Activated naive CD4-positive, alpha-beta T cell treated with anti-CD3 and anti-CD28 coated beads, Interleukin-2, amount 10 ng/mL, durations not matched to agents 7 days and 5 days (primary cell): ENCODE measurements at places on chromosomes 6 and 20.
A peak's percentile ranks its signal among the peaks of the same experiment; 100 is the strongest.

DNA sequence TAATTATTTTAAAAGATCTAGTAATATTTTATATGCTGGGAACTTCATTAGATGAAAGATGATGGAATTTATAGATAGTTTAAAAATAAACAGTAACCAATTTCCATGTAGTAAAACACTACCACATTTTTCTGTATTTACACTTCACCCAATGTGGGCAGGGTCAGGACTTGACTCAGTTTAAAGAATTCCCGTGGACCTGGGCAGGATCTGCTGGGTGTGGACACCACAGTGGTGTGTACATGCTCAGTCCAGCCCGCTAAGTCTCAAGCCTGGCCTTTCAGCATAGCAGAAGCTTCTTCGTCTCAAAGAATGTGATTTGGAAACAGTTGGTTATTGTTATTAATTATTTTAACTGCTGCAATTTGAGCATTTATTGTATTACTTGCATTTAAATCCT, 364.2 kb downstream of the SYNE1 start:
- no peak overlapping the region for H3K27ac ChIP-seq
- no peak for DNase-seq
- no peak overlapping the region for H3K4me3 ChIP-seq

GRCh38 chr6:95417856-95418255, 159.5 kb upstream of the MANEA start:
- no peak overlapping the region for H3K27ac ChIP-seq
- DNase-seq, result no peak
- H3K4me1 ChIP-seq, result no peaks in the 10 kb centered on the region

DNA sequence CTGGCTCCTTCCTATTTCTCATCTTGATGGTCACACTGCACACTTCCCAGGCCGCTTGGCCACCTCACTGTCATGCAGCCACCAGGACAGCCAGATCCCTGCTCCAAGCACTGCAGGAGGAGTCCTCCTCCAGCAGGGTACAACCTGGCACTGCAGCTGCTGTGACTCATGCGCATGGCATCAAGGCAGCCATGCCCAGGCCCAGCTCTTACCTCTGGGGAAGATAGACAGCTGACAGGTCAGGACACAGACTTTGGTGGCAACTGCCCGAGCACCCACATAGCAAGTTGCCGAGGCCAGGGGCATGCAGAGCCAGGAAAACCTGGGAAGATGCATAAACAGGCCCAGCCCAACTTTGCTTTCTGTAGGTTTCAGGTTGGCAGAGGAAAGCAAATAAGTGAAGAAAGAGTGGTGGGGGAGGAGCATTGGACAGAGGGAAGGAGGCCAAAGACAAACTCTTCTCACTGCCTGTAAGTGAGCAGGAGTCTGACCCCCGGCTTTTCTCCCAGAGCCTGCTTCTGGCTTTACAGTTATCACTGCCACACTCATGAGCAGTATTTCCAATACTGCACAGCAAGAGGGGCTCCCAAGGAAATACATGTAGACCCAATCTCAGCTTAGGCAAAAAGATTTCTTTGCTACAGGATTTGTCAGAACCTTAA, 38.8 kb downstream of the SLC22A3 start:
- peaks cover 18% of the 10 kb centered on the region for H3K27me3 ChIP-seq
- no peak overlapping the region for H3K27ac ChIP-seq
- H3K4me1 ChIP-seq, result no peaks in the 10 kb centered on the region

DNA sequence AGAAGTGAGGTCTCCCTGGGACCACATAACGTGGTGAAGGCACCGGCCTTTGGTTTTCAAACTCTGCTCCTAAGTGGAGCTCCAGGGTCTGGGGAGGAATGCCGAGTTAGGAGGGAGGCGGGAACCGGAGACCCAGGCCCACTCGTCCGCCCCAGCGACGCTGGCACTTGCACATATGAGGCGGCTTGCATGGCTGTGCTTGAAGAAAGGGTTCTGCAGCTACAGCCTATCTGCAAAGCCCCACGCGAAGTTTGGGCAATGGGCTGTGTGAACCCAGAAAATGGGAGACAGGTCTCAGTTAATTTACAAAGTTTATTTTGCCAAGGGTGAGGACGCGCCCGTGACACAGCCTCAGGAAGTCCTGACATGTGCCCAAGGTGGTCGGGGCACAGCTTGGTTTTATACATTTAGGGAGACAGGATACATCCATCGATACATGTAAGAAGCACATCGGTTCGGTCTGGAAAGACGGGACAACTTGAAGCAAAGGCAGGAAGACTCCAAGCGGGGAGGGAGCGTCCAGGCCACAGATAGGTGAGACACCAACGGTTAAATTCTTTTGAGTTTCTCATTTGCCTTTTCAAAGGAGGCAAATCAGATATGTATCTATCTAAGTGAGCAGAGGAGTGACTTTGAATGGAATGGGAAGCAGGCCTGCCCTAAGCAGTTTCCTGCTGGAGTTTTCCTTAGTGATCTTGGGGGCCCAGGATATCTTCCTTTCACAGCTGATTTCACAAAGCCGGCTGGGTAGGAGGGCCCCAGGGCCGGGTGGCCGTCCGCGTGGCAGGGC, 782 bp upstream of the PCMTD2 start:
- H3K36me3 ChIP-seq, result peaks cover 8% of the 10 kb centered on the region
- peaks cover 42% of the 10 kb centered on the region for H3K4me1 ChIP-seq
- H3K27me3 ChIP-seq, result peaks cover 12% of the 10 kb centered on the region
- peak overlapping the region; percentile 79 for H3K27ac ChIP-seq
- no peak for DNase-seq

DNA sequence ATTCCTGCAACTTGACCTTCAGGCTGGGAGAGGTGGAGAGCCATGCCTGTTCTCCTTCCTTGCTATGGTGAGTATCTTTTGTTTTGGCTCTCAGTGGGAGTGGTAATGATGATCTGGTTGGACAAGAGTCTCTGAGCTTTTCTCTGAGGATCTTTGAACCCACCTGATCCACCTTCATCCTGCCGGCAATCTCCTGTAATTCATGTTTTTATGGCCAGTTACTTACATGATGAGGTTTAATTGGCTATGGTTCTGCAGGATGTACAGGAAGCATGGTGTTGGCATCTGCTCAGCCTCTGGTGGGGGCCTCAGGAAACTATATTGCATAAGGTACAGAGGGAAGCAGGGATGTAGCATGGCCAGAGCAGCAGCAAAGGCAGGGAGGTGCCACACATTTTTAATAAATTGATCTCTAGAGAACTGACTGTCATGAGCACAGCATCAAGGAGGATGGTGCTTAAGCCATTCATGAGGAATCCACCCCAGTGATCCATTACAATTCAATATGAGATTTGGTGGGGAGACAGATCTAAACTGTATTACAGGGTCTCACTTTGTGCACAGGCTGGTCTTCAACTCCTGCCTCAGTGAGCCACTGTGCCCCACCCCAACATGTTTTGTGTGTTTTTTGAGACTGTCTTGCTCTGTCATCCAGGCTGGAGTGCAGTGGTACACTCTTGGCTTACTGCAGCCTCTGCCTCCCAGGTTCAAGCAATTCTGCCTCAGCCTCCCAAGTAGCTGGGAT, 10.0 kb downstream of the HSPA1B start:
- H3K27ac ChIP-seq, result peak overlapping the region; percentile 94
- no peaks in the 10 kb centered on the region for H3K27me3 ChIP-seq
- H3K4me1 ChIP-seq, result peaks cover 58% of the 10 kb centered on the region
- H3K36me3 ChIP-seq, result peaks cover 50% of the 10 kb centered on the region
- peak overlapping the region; percentile 98 for H3K4me3 ChIP-seq
- DNase-seq, result no peak

GRCh38 chr6:48835421-48835958, 627.6 kb downstream of the MMUT start:
- no peaks in the 10 kb centered on the region for H3K27me3 ChIP-seq
- no peaks in the 10 kb centered on the region for H3K36me3 ChIP-seq
- H3K4me3 ChIP-seq, result no peak overlapping the region
- H3K4me1 ChIP-seq, result no peaks in the 10 kb centered on the region
- DNase-seq, result no peak

GRCh38 chr6:151959086-151959485, 151.6 kb downstream of the ESR1 start:
- peaks cover 31% of the 10 kb centered on the region for H3K27me3 ChIP-seq
- H3K36me3 ChIP-seq, result no peaks in the 10 kb centered on the region
- DNase-seq, result no peak
- H3K4me3 ChIP-seq, result no peak overlapping the region

DNA sequence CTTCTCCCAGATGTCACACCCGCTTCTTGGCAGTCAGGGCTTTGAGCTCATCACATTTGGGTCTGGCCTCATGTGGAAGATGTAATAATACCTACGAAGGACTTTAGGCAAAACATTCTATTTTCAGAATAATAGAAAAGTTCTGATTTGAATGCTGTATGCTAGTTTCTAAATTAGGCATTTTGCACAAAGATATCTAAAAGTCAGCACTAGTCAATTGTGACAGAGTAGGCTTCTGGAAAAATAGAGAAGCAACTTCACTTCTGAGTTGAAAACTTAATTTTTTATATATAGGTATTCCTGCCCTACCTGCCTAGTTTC, 38.3 kb upstream of the CD2AP start:
- H3K36me3 ChIP-seq, result no peaks in the 10 kb centered on the region
- no peaks in the 10 kb centered on the region for H3K4me1 ChIP-seq
- H3K27ac ChIP-seq, result no peak overlapping the region
- no peak overlapping the region for H3K4me3 ChIP-seq
- no peak for DNase-seq

- no peak overlapping the region for H3K4me3 ChIP-seq
- H3K27ac ChIP-seq, result no peak overlapping the region
- DNase-seq, result no peak
- no peaks in the 10 kb centered on the region for H3K4me1 ChIP-seq
- peaks cover 3% of the 10 kb centered on the region for H3K36me3 ChIP-seq
Measured at GRCh38 chr6:130412556-130413290, 46.9 kb downstream of the TMEM200A start.

- H3K4me3 ChIP-seq, result no peak overlapping the region
- no peaks in the 10 kb centered on the region for H3K4me1 ChIP-seq
- peaks cover 37% of the 10 kb centered on the region for H3K27me3 ChIP-seq
- no peak overlapping the region for H3K27ac ChIP-seq
Measured at GRCh38 chr20:17493173-17493572, 38.0 kb downstream of the BFSP1 start.

DNA sequence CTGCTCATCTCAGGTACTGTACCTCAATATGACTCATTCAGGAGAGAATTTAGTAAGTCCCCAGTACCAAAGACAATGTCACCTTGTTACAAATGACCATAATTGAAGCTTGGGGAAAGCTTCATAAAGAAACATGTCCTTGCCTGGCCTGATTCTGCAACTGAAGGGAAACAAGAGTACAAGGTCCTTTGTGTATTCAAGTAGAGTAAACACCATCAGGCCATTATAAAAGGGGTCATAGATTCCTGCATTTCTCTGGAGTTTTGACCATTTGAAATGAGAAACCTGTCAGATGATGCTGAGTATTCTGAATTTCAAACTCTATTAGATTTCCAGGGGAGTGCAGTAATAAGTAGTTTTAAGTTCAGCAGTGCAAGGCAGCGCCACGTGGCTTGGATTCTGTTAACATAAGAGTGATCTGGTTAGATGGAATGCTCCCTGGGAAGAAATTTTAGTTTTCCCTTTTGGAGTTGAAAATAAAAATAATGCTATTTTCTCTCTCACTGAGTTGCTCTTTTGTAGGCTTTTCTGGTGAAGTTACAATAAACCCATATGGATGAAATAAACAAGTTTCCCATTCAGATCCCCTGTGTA, 1054.3 kb downstream of the EPHA7 start:
- no peaks in the 10 kb centered on the region for H3K27me3 ChIP-seq
- no peaks in the 10 kb centered on the region for H3K36me3 ChIP-seq
- H3K4me1 ChIP-seq, result no peaks in the 10 kb centered on the region
- no peak overlapping the region for H3K27ac ChIP-seq

GRCh38 chr20:5973172-5973571, 22.7 kb downstream of the MCM8 start:
- no peaks in the 10 kb centered on the region for H3K4me1 ChIP-seq
- no peak overlapping the region for H3K27ac ChIP-seq
- H3K36me3 ChIP-seq, result peaks cover 19% of the 10 kb centered on the region

DNA sequence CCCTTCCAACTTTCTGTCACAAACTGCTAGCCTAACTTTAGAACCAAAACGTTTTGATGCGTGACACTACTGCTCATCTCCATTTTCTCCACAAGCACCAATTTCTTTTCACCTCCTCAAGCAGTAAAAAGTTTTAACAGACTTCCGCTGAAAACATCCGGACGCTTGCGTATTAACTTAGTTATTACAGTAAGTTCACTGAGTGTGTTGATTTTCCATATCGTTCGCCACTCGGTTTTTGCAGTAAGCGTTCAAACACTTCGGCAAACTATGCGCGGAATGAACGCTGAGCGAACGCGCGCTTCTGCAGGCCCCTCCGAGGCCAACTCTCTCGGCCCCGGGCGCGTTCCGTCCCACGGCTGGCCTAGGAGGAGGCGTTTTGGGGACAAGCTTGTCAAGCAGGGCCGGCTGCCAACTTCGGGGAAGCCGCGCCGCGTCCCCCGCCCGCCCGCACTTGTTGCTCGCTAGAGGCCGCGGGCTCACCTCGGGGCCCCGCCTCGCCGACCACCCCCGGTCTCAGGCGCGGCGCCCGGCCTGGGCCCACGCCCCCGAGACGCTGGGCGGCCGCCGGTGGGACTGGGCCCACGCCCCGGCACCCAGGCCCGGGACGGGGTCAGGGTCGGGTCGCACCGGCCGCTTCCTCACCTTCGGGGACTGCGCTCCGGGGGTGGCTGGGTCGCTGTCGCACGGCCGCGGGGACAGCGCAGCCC, 945 bp downstream of the PHF10 start:
- peaks cover 52% of the 10 kb centered on the region for H3K4me1 ChIP-seq
- peak overlapping the region; percentile 93 for H3K27ac ChIP-seq
- H3K4me3 ChIP-seq, result peak overlapping the region; percentile 80
- peak; percentile 71 for DNase-seq
- peaks cover 7% of the 10 kb centered on the region for H3K27me3 ChIP-seq
- peaks cover 15% of the 10 kb centered on the region for H3K36me3 ChIP-seq

DNA sequence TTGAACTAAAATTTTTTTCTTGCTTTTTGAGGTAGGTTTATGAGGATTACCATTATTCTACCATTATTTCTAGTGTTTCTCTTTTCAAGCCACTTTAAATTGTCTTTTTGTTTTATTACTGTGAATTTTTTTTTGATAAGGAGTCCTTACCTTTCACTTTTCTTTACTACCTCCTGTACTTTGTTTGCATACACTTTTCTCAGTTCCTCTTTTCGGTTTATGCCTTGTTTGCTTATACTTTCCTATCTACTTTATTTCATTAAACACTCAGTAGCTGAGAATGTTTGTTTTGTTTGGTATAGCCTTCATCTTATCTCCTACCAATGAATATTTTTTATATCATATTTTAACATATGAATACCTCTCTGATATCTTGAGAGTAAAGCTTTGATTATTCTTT, 147.9 kb downstream of the TFAP2B start:
- no peak overlapping the region for H3K27ac ChIP-seq
- H3K4me3 ChIP-seq, result no peak overlapping the region
- H3K4me1 ChIP-seq, result no peaks in the 10 kb centered on the region
- no peak for DNase-seq

- peak; percentile 79 for DNase-seq
- peak within 1 kb of the TSS; percentile 73 for H3K4me3 ChIP-seq
Measured at GRCh38 chr6:7910654-7911344, at the start of gene TXNDC5. TXNDC5 (minus strand) TSS chr6:7910788; CDS start chr6:7910776, 12 bp downstream.

- no peak for DNase-seq
- no peak overlapping the region for H3K4me3 ChIP-seq
- H3K4me1 ChIP-seq, result peaks cover 47% of the 10 kb centered on the region
- peak overlapping the region; percentile 49 for H3K27ac ChIP-seq
- peaks cover 68% of the 10 kb centered on the region for H3K36me3 ChIP-seq
Measured at GRCh38 chr6:36608788-36609563, 14.8 kb downstream of the SRSF3 start.
